ENCODE measurements at places on chromosomes 11 and 22.

DNA sequence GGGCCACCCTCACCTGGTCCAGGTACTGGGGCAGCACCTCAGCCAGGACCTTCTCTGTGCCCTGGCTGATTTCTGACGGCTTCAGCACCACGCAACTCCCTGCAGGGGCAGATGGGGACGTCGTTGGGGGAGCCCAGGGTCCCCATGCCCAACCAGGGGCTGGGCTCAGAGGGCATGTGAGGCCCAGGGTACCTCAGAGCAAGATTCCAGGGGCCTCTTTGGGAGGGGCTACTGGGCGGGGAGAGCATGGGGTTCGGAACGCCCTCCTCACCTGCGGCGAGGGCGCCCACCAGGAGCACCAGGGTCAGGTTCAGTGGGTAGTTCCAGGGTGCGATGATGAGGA is 8.1 kb downstream of the ALDH3B2 start:
- DNase-seq = no peak

DNA sequence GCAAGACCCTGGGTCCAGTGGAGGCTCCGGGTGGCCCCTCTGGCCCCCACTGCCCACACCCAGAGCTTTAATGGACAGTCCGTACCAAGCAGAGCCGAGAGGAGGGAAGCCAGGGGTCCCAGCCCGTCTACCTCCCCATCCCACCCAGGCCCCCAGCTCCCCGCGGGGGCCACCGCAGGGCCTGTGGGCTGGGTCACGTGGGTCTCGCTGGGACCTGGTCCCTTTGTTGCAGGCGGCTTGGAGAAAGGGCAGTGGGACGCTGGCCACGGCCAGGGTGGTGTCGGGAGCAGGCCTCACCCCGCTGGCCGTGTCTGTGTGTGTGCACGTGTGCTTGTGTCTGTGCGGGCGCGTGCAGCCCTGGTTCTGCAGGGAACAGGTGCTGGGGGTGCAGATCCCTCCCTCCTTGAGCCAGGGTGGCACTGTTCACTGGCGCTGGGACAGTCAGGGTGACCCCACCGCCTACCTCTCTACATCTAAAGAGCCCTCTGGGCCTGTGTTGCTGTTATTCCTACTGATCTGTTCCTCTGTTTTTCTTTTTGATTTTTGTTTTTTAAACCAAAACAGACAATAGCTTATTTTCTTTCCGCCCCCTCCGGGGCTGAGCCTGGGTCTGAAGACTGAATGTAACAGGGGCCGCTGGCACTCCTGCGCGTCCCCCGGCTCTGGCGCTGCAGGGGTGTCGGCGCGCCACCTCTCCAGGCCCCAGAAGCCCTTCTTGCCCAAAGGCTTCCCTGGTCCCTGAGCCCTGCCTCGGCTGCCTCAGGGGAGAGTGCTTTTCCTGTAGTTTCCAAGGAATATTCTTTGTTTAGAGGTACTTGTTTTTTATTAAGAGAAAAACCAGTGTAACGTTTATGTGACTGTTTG is 20.1 kb upstream of the TMEM191C start:
- no peak for DNase-seq

GRCh38 chr11:6229911-6230310 is 4.5 kb downstream of the FHIP1B start:
- DNase-seq = no peak

DNA sequence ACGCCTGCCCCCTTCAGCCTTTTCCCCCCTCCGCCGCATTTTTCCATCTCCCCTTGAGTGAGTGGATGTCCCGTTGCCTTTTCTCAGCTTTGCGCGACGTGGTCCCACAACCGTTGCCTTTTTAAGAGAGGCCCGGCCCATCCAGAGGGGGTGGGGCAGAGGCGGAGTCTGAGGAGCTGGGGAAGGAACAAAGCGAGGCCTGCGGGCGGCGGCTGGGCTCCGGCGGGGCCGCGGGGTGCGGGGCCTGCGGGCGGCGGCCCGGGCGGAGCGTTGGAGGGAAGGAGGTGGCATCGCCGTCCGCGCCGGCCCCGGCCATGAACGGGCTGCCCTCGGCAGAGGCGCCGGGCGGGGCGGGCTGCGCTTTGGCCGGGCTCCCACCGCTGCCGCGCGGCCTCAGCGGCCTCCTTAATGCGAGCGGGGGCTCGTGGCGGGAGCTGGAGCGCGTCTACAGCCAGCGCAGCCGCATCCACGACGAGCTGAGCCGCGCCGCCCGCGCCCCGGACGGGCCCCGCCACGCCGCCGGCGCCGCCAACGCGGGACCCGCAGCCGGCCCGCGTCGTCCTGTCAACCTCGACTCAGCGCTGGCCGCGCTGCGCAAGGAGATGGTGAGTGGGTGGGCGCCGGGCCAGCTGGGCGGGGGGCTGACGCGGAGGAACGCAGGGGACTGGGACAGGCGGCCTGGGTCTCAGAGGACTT is at the start of gene FAM89B:
Gene FAM89B (plus strand): TSS at position 183 of the 696 bp plus-strand sequence. CDS start 132 bp downstream, at position 315.
- no peak for DNase-seq
